ENCODE measurements at places on chromosomes 4 and X.

GRCh38 chr4:94480362-94480951, 28.7 kb downstream of the PDLIM5 start:
- no peak for DNase-seq

- no peak for DNase-seq
Measured at GRCh38 chr4:144347121-144347520, 206.6 kb upstream of the GYPA start.

DNA sequence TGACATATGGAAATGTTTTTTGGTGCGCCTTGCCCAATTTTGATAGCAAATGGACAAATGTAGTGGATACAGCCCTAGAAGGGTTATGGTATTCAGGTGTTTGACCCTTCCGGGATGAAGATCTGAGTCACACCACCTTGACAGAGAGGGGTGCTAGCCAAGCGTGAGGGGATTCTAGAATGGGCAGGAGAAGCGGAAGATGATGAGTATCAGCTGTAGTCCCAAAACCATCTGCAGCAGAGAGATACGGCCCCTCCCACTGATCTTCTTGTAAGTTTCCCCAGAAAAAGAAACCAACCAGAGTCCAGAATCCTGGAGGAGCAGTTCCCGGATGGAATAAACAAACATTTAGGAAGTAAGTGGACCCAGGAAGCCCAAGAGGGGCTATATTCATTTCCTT, 18.1 kb downstream of the DCHS2 start:
- DNase-seq = no peak

DNA sequence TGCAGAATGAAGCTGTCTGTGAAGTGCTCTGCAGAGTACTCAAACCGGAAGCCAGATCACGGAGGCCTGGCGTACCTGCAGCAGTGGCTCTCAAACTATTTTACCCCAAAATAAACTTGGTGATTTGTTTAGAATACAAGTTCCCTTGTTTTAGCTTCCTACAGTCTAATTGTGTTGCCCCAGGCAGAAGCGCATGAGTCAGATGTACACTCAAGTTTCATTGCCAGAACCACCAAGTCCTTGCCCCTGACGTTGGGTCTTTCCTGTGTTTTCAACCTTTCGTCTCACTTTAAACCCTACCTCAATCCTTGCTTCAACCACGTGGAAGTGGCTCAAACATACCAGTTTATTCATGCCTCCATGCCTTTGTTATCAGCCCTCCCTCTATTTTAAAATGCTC, 66.2 kb upstream of the SLC7A11 start:
- DNase-seq = no peak

DNA sequence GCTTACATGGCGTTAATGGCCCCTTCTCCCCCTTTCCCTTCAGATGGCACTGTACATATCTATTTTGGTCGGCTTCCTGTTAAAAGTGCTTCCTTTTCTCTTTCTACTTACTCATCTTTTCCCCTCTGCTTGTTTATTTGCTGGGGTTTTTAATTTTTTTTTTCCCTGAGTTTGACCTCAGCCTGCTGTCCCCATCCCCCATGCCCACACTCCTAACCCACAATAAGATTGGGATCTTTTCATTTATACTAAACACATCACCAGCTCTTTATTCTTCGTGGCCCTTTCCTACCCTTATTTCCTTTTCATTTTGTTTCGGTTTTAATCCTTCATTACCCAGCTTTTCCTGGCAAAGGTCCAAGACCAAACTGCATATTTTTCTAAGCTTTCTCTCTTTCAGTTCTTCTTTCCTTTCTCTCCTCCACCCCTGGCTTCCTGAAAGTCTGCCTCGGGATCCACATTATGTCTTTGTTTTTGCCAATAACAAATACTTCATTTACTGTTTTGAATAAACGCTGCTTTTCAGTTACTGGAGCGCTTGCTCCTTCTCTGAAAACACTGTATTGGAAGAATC, 152.0 kb upstream of the USP9X start:
- DNase-seq = no peak

DNA sequence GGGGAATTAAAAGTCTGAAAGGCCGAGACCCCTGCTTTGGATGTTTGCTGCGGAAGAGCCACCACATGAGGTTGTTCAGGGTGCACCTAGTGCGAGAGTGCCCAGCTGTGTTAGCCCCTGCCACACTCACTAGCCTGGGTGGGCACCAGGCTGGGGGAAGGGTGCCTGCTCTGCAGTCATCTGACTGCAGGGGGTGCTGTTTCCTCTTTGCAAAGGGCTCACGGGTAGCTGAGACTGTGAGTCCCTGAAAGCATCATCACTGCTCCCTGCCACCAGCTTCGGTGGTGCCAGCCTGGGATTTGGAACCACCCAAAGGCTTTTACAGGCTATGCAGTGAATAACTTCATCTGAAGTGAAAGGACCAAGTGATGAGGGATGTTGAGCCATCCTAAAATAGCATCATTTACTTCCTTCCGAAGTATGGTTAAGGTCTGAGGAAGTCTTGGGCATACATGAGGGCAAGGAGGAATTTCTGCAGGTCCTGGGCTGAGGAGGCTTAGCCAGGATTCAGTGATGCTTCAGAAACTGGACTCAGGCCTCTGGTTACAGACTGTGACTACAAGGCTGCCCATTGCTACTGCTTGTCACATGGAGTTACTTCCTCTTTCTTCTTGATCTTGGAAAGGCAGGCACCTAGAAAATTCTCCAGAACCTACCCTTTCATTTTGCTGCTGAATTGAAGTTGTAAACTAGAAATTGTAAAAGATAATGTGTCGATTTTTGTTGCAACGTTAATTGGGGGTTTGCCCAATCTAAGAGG, 293.2 kb upstream of the PRPS2 start:
- DNase-seq = peak; percentile 4

GRCh38 chrX:39164212-39164611, 363.0 kb downstream of the MID1IP1 start:
- no peak for DNase-seq

GRCh38 chr4:14025111-14025510, 397.6 kb upstream of the BOD1L1 start:
- DNase-seq = no peak

GRCh38 chrX:95435198-95435597, 1249.4 kb upstream of the DIAPH2 start:
- no peak for DNase-seq

GRCh38 chr4:52052475-52052780, 1.3 kb downstream of the SPATA18 start:
- no peak for DNase-seq

DNA sequence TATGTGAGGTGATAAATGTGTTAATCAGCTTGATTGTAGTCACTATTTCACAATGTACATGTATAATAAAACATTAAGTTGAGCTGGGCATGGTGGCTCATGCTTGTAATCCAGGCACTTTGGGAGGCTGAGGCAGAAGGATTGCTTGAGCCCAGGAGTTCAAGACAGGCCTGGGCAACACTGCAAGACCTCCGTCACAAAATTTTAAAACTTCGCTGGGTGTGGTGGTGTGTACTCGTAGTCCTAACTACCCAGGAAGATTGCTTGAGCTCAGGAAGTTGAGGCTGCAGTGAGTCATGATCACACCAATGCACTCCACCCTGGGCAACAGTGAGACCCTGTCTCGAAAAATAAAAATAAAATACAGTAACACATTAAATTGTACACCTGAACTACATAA, 20.1 kb downstream of the LYAR start:
- no peak for DNase-seq

DNA sequence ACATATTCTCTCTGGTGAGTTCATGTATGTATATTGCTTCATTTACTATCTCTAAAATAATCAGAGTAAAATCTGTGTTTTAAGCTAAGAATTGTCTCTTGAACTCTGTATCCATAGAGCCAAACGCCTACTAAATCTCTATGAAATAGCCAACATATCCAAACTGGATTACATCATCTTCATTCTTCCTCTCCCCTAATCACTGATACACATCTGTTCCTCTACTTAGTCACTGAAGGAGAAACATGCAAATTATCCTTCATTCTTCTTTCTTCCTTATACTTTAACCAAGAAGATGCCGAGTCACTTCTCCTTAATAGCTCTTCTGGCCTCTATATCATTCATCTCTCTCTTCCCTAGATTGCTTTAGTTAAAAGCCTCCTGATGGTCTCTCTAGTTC, 630.4 kb upstream of the FTHL17 start:
- no peak for DNase-seq

- no peak for DNase-seq
Measured at GRCh38 chr4:6110681-6111353, 89.5 kb downstream of the JAKMIP1 start.

DNA sequence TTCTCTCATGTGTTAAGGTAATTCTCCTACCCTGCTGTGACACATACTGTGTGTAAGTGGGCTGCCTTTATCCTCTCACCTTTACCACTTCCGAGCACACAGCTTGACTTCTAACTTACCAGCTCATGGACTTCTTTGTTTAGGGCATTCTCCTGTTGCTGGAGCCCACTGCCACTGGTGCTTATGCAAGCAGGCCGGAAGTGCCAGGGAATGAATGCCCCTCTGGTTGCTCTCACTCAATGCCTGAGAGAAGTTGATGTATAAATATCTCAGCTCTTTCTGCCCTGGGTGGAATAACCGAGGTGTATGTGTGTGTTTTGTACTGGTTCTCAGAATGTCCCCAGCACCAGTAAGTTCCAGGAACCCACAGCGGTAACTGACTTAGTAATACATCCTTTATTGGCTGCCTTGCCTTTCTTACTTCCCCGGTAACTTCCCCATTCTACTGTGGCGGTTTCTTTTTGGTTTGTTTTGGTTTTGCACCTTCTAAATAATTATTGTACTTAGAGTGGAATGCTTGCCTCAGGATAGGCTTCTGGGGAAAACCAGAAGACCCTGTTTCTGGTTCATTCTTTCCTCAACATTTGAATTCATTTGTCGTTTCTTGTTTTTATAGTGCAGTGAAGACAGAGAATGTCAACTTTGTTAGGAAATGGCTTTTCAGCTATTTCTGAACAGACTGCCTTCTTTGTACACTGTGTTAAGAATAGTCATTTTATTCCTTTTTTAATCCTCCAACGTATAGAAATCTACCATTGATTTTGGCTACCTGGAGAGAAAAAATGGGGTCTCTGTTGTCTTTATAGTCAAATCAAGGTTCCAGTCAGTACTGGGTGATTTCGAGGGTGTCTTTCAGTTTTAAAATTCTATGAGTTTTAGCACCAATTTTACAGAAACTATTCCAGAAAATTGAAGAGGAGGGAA, 45.4 kb downstream of the CXorf58 start:
- no peak for DNase-seq

GRCh38 chr4:20992002-20992401, 291.7 kb downstream of the PACRGL start:
- DNase-seq = no peak

GRCh38 chr4:96524311-96524875, 684.5 kb downstream of the PDHA2 start:
- DNase-seq = no peak

GRCh38 chr4:20046931-20047677, 204.6 kb upstream of the SLIT2 start:
- no peak for DNase-seq

GRCh38 chr4:140568507-140569306, at the start of gene UCP1:
TSS of gene UCP1 (minus strand) at chr4:140568961. CDS start at chr4:140568729, 232 bp downstream.
- DNase-seq = peak; percentile 4

DNA sequence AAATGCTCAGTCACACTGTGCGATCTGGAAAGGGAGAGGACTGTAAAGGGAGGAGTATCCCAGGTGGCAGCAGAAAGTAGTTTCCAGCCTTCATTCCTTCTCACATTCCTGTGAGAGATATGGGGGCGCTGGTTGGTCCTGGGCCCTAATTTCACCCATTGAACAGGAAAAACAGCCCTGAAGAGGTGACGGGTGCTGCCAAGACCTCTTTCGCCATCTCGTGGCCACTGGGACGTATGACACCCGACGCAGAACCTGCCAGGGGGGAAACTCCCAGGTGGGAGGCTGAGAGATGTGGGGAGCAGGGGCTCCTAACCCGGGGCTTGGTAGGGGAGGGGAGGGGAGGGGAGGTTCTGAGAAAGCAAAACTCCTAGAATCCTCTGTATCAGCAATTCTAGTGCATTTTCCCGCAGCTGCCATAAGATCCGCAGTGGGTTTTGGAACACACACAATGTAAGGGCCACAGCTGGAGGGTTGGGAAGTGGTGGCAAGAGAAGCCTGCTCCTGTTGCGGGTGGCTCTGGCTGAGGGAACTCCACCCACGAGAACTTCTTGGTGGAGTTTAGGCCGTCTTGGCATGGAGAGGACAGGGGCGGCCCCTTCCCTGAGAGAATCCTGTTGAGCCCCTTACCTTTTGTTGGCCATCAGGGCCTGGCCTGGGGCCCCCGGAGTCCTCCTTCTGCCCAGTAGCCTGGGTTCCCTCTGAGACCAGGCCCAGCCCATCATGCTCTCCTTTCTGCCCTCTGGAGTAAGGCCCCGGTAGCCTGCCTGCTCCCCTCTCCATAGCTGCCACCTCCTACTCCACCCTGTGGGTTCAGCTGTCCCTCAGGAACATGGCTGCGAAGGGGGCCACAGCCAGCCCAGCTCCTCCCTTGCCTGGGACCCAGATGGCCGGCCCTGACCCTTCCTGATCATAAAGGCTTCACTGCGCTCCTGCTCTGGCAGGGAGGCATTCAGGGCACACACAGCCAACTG, 134.1 kb downstream of the OR13H1 start:
- peak; percentile 22 for DNase-seq

DNA sequence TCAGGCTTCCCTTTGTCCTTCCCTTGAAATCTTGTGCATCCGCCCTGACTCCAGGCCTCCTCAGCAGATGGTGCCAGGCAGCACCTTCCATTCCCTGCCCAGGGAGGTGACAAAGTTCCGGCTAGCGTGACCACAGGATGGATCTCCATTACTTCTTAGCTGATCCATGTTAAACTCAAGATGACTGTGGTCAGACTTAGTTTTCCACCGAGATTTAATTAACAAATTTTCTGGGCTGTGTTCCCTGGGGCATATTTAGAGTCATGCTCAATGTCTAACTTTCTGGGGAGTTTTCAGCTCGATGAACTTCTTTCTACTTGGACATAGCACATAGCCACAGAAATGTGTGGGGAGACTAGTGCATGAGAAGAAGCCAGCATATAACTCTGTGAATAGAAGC, 215.1 kb upstream of the SFRP2 start:
- DNase-seq = no peak

DNA sequence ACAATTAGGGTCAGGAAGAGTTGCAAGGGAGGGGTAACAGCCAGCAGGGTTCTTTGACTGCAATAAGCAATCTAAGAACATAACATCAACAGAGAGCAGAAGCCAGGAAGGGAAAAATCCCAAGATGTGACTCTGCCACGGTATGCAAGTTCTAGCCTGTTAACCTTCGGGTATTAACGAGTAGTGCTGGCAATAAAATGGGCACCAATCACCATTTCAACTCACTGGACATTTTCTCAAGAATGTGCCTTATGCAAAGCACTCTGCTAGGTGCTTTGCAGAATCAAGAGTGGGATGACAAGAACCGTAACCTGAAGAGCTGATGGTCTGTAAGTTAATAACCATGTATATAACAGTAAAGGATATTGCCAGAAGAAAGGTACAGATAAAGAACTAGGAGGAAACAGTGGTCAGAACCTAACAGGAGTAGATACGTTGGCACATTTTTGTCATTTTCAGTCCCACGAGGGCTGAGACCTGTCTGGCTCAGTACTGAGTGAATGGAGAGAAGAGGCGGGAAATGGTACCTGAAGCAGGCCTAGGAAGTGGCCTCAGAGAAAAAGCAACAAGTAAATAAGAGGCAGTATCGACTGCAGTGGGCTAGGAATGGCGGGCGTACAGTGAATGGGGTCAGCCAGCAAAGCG, 2.7 kb downstream of the ELOVL6 start:
- no peak for DNase-seq

GRCh38 chr4:176889776-176890175, 97.1 kb upstream of the VEGFC start:
- DNase-seq = no peak

GRCh38 chr4:113300471-113300928, 251.0 kb downstream of the ANK2 start:
- DNase-seq = peak; percentile 68
